ENCODE measurements at places on chromosomes 12 and 14. TPM values are rescaled to one million over a fixed set of nuclear protein-coding genes. Genes with fewer than 3 reads are reported as not detected.

PPHLN1 gene
- total RNA-seq: 74.8 TPM

IKZF4 gene
- total RNA-seq: 2.0 TPM

TM7SF3 gene
- total RNA-seq: 77.7 TPM

GDF3 gene
- total RNA-seq: not detected

TEX52 gene
- not detected for total RNA-seq

ISM2 gene
- 0.51 TPM for total RNA-seq

LIN7A gene
- total RNA-seq: 0.55 TPM

RACGAP1 gene
- total RNA-seq: 76.2 TPM

SCARB1 gene
- total RNA-seq: 166 TPM

NRL gene
- total RNA-seq: 1.1 TPM

GSC gene
- total RNA-seq: 0.39 TPM

IQSEC3 gene
- not detected for total RNA-seq

ADCY4 gene
- not detected for total RNA-seq

PAX9 gene
- 2.0 TPM for total RNA-seq

ASIC1 gene
- 6.1 TPM for total RNA-seq

TTC7B gene
- total RNA-seq: 25.4 TPM

CCDC177 gene
- not detected for total RNA-seq

TEX22 gene
- 0.20 TPM for total RNA-seq

KANSL2 gene
- 37.0 TPM for total RNA-seq

ATP2B1 gene
- 53.6 TPM for total RNA-seq

VTI1B gene
- 86.9 TPM for total RNA-seq

All from A549 treated with Mapracorat at 1 μM for 4 hours (cell line).